ENCODE measurements at places on chromosomes 7 and 10.

DNA sequence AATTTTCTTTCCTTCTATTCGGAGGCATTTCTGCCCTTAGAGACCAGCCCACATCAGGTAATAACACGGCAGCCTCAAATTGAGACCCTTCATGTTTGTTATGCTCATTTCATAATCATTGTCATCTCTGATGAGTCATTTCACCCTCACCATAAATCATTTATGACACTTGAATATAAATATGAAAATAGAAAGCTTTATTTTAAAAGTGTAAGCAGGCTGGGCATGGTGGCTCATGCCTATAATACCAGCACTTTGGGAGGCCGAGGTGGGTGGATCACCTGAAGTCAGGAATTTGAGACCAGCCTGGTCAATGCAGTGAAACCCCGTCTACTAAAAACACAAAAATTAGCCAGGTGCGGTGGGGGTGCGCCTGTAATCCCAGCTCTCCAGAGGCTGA is 57.4 kb upstream of the EGFR start:
- DNase-seq: no peak

DNA sequence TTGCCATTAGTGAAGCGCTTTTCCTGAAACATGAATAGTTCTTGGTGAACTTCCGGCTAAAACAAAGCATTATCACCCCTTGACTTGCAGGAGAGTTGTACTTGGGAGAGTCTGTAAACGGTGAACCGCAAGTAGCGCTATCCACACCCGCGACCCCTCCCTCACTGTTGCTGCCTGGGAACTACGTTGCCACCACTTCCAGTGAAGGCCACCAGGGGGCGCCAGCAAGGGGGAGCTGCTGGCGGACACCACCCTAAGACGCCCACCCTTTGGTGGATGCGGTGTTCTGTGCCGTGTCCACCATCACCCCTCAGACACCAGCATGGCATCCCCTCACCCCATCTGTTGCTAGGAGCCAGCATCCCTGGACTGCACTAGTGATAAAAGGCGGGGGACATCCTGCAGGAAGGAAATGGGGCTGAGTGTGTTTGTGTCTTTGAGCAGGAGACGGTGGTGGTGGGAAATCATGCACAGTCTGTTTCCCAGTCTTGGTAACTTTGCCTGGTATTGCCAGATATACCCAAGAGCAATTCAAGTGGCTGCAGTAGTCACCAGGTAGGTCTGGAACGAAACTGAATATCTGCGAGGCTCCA is 298.2 kb downstream of the FRMD4A start:
- peak; percentile 42 for DNase-seq

- DNase-seq: no peak
These were observed 51.2 kb downstream of the PDE1C start for GRCh38 chr7:32018845-32019578.

DNA sequence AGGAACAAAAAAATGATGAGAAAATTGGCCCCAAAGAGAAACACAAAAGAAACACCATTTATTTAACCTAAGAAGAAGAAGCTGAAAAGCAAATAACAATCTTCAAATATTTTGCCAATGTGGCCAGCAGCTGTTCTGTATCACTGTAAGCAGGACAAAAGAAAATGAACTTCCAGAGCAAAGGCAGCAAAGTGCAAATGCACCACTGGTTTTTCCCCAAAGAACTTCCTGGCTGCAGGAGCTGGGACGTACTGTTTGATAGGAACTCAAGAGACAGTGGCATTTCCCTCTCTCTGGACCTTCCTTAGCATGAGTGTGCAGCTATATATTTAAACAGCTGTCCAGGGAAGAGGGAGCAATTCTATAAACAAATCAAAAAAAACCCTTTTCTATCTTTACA is 60.4 kb downstream of the RNLS start:
- no peak for DNase-seq

GRCh38 chr7:144975882-144976281 is 140.0 kb upstream of the TPK1 start:
- no peak for DNase-seq

DNA sequence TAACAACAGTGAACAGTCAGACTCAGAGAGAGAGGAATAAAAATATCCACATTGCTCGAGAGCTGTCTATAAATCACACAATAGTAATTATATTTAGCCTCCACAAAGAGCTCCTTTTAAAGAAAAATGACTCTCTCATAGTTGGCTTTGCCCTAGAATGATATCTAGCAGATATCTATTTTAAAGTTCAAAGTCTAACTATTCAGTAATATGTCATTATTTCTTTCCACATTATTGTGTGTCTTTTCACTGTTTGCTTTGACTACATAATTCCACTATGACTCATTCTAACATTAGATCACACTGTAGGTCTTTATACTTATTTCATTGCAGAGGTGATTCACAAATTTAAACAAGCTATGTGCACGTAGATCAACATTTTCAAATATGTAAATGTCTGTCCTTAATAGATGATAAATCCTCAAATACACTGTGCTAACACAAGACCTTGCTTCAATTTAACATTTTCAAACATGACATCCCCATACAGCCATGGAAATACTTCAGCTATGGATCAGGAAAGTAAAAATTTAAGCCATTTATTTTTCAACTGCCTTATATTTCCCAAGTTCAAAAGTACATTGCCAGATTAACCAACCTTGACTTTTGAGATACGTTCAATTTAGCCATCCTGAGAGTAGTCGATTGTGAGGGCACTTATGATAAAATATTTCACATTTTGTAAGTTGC is 99.9 kb upstream of the AKR1E2 start:
- no peak for DNase-seq

DNA sequence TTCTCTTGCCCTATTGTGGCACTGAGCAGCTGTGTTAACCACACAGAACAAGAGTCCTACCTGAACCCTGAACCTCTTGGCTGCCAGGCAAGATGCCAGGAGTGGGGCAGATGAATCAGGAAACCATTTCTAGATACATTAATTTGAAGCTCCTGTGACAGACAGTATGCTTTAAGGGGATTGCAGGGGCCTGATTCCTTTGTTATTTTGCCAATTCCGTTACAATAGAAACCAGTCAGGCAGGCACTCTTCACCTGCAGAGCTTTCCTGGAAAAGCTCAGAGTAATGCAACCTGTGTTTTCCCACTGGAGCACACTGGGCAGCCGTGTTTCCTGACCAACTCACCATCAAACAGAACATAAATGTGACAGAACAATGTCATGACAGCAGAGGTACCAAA is 233.1 kb downstream of the BMPER start:
- no peak for DNase-seq

- no peak for DNase-seq
These were observed 219.0 kb upstream of the MEOX2 start for GRCh38 chr7:15905251-15906040.

GRCh38 chr7:151309311-151309710 is 32.3 kb upstream of the NUB1 start:
- DNase-seq: no peak
